Stimulated activated CD4-positive, alpha-beta T cell treated with anti-CD3 and anti-CD28 coated beads, TNF-alpha, amount 100 ng/mL, for 4 hours (primary cell): ENCODE measurements at places on chromosomes 4 and X.

- DNase-seq: no peak
Observed at GRCh38 chr4:18113710-18114331, 92.3 kb upstream of the LCORL start.

DNA sequence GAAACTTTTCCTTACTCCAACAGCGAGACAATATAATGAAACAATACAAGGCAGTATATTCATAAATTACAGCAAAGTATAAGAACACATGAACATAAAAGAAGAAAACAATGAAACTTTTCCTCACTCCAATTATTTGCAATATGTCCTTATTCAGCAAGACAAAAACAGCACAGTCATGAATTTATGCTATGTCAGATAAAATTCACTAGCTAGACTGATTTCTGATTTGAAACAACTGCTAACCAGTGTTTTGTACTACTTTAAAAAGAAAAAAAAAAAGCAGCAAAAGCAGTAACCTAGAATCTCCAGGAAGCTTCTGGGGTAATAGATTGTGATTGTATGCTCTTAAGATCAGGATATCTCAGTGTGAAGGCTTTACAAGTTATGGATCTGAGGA lies 45.2 kb upstream of the UNC5C start:
- DNase-seq: no peak

DNA sequence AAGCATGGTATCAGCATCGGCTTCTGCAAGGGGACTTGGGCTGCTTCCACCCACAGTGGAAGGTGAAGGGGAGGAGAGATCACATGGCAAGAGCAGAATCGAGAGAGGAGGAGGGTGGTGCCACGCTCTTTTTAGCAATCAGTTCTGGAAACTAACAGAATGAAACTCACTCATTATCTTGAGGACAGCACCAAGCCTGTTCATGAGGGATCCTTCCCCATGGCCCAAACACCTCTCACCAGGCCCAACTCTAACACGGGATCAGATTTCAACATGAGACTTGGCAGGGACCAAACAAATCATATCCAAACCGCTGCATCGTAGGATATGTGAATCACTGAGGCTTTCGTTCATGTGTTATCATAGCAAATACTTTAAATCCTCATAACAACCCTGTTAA lies 125.5 kb downstream of the GPC3 start:
- DNase-seq: no peak

- no peak for DNase-seq
Observed at GRCh38 chr4:1624519-1624910, 59.6 kb downstream of the FAM53A start.

DNA sequence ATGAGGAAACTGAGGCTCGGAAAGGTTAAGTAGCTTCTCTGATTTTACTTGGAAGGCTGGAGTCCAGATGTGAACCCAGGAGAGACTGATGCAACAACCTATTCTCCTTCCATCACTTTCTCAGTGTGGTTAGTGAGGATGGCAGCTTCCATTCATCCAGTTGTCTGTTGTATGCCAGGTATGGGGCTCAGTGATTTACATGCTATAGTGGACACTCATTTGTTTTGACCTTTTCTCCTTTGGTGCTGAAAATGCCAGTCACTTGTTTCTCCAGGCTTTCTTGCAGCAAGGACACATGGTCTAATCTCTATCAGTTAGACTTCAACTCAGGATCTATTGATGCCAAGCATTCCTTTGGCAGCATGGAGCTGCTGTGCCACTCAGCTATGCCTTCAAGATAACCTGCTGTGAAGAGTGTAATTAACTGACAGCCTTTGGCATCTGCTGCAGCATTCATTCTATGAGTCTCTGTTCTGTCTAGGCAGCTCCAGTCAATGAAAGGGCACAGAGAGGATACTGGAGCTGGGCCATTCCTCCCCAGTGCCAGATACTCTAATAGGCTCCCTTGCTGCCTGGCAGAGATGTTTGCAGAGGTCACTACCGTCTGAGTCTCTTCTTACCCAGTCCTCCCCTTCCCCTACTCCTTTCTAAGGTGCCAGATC lies 11.0 kb upstream of the CWH43 start:
- no peak for DNase-seq

- no peak for DNase-seq
Observed at GRCh38 chrX:29617276-29617675, 598.1 kb upstream of the MAGEB2 start.

- DNase-seq: no peak
Observed at GRCh38 chr4:173025131-173025530, 143.5 kb upstream of the GALNT7 start.

- no peak for DNase-seq
Observed at GRCh38 chr4:68572653-68573170, 3.4 kb downstream of the UGT2B17 start.

- DNase-seq: no peak
Observed at GRCh38 chrX:53743244-53743643, 56.7 kb upstream of the HUWE1 start.

- DNase-seq: no peak
Observed at GRCh38 chr4:51835855-51836254, 7.1 kb upstream of the DCUN1D4 start.

- no peak for DNase-seq
Observed at GRCh38 chrX:44017676-44018075, 44.5 kb upstream of the NDP start.

DNA sequence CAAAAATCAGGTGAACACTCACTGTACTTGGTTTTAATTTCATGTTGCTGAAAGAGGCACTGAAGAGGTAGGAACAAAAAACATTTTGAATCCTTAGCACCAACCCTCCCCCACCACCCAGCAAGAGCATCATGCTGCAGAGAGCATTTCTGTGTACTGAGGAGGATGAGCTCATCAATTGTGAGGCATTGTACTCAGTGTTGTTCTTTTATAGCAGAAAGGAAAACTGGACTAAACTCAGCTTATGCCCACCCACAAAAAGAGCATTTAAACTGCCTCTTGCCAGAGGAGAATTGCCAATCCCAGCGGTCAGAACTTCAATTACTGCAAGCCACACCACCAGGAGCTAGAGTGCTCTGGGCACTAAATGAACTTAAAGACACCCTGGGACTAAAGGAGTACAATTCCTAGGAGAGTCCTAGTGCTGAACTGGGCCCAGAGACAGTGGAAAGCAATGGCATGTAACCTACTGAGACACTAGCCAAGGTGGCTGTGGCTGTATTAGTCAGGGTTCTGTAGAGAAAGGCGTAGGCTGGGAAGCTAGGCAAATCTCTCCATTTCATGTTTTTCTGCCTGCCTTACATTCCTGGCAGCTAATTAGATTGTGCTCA lies 280.7 kb upstream of the KLHL4 start:
- no peak for DNase-seq

DNA sequence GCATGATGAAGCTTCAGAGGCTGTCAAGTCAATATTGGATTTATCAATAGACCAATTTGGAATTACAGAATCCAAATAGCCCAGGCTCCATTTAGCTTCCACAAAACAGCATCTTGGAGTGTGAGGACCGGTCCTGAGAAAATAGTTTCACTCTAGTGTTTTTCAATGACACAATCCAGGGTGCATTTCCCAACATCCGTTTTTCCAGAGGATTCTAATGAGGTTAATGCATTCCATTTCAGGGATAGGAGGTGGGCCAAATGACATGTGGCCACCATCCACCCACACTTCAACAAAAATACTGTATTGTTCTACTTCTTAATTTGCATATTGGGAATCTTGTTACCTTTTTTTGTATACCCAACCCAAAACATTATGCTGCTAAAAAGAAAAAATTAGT lies 229.8 kb upstream of the LDB2 start:
- no peak for DNase-seq

- DNase-seq: no peak
Observed at GRCh38 chrX:105120463-105120862, 100.0 kb downstream of the TEX13A start.

DNA sequence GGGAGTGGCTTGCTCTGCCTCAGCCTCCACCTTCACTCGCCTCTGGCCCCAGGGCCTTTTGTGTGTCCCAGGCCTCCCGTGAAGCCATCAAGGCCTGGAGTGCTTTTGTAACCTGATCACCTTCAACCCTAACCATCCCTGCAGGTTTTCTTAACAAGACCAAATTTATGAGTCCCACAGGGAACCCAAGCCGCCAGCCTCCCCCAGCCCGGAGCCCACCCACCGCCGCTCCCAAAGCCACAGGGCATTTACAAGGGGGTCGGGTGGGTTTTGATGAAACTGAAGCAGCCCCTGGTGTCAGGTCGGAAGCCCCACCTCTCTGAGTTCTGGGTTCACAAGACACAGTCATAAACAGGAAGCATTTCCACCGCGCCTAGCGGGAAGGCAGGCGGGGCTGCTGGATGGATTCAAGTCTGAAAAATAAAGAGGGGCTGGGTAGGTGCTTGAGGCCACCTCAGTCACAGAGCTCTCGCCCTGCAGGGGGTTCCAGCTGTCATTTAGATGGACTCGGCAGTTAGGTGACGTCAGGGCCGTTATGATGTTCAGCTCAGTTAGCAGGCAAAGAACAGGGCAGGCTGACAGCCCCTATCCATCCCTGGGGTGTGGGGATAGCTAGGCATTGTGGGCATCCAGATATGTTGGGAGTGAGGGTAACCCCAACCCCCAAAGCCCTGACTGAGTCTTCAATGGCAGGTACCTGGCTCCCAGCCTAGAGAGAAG lies 128.5 kb downstream of the BCOR start:
- DNase-seq: no peak

DNA sequence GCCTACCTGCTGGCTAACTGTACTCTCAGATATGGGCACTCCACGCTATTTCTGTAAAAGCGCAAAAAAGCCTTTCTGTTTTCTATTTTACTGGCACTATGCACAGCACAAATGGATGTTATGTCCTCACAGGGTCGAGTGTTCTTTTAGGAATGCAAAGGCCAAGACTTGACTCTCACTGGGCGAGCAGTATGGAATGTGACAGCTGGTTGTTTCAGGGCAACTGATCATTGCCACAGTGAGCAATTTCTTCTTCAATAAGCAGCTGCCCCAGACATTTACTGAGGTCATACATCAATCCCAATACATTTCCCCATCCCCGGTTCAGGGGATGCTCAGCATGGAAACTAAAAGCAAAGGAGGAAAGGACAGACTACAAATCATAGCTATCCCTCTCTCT lies 58.2 kb downstream of the PDE5A start:
- DNase-seq: no peak

GRCh38 chrX:145716226-145716625 lies 101.4 kb upstream of the SLITRK2 start:
- DNase-seq: no peak

GRCh38 chr4:122500852-122501501 lies 44.5 kb upstream of the IL2 start:
- no peak for DNase-seq

DNA sequence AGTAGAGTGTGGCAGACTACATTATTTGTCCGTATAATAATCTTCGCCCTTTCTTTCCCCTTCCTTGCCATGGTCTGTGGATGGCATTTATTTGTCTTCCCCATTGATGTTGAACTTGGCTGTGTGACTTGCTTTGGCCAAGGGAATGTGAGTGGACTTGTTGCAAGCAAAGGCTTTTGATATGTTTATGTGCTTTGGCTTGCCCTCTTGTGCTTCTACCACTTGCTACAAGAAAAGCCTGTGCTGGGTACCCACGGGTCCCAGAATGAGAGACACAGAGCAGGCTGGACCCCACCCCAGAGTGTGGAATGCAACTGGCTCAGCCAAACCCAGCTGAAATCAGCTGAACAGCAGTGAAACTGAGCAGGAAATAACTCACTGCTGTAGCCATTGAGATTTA lies 63.0 kb downstream of the FAM184B start:
- DNase-seq: no peak

DNA sequence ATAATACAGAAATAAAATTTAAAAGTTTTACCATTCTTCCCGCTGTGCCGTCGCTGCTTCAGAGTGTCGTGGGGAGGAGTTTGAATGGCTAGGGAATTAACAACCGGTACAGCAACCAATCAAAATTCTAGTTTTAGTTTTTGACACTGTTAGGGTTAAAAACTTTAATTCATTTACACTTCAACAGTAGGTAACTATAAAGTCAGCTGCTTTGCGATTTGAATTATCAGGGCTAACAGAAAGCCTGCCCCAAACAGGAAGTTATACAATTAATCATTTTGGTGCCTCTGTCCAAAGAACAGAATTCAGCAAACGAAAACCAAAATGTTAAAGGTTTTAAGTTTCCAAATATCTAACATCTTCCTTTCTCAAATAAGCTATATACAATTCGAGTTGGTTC lies 2.3 kb downstream of the HNRNPD start:
- DNase-seq: no peak

- no peak for DNase-seq
Observed at GRCh38 chr4:114423582-114423981, 175.0 kb upstream of the UGT8 start.

- no peak for DNase-seq
Observed at GRCh38 chr4:54719378-54719777, 61.6 kb downstream of the KIT start.

DNA sequence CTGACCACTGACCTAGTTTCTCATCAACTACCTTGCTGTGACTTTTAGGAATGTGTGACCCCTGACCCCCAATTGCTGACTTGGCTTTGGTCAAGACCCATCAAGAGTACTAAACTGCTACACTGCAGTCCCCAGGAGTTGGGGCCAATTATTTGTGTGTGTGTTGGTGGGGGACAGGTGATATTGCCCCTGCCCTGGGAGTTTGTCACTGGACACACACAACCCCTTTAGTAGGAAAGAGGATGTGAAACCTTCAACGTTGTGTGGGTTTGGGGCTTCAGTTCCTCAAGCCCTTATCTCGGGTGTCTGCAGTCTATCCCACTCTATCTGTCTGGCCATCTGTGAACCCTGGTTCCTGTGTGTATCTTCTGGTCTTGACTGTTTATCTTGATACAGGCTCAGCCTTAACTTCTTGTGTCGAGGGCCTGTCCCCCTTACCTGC lies 6.5 kb downstream of the SASH3 start:
- DNase-seq: no peak

GRCh38 chr4:125267630-125268029 lies 47.1 kb upstream of the FAT4 start:
- no peak for DNase-seq

GRCh38 chr4:144645631-144646522 lies at the start of gene HHIP:
Gene HHIP (plus strand): TSS chr4:144646156. CDS start chr4:144646676, 520 bp downstream.
- DNase-seq: no peak

- no peak for DNase-seq
Observed at GRCh38 chr4:40986375-40986774, 228.0 kb downstream of the APBB2 start.

DNA sequence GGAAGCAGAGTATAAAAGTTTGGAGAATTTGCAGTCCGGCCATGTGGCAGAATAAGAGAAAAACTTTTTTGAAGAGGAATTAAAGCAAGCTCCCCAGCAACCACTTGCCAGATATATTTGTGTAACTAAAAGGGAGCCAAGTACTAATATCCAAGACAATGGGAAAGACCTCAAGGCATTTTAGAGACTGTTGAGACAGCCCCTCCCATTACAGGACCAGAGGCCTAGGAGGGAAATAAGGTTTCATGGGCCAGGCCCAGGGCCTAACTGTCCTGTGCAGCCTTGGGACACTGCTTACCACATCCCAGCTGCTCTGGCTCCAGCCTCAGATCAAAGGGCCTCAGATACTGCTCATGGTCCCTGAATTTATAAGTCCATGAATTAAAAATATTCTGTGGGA lies 659.4 kb downstream of the PCDH19 start:
- DNase-seq: no peak

DNA sequence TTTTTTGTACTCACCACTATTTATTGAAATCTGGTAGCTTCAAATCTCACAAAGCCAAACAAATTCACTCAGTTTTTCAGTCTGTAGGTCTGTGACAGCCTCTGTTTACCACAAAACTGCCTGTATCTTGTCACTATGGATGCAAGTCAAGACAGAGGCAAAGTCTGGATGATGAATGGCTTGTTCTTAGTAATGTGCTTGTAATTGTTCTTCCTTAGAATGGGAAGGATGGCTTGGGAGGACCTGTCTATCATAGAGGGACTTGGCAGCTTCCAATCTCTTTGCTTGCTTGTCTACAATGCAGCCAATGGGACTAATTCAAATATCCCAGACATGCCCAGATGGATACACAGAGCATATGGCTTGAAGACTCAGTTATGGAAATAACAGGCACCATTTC lies 141.2 kb upstream of the SCML1 start:
- DNase-seq: no peak
